NCI-H510A treated with DMSO at 0.1 percent for 48 hours (cell line): ENCODE measurements at places on chromosomes 6 and 20.

DNA sequence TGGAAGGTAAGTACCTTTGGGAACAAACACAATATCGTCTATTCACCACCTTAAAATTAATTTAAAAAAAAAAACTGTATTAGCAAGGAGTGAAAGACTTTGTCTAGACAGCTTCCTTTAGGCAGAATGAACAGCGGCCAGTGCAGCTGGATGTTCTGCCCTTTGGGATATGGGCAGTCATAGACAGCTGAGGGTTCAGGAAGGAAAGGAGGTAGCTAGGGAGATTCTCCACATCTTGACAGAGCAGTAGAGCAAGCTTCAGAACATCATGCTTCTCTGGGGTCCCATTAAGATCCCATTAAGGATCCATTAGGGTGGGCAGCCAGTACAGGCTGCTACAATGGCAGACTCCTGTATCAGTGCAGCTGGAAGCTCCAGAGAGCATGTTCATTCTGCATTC is 46.5 kb upstream of the PLCB4 start:
- DNase-seq: no peak

DNA sequence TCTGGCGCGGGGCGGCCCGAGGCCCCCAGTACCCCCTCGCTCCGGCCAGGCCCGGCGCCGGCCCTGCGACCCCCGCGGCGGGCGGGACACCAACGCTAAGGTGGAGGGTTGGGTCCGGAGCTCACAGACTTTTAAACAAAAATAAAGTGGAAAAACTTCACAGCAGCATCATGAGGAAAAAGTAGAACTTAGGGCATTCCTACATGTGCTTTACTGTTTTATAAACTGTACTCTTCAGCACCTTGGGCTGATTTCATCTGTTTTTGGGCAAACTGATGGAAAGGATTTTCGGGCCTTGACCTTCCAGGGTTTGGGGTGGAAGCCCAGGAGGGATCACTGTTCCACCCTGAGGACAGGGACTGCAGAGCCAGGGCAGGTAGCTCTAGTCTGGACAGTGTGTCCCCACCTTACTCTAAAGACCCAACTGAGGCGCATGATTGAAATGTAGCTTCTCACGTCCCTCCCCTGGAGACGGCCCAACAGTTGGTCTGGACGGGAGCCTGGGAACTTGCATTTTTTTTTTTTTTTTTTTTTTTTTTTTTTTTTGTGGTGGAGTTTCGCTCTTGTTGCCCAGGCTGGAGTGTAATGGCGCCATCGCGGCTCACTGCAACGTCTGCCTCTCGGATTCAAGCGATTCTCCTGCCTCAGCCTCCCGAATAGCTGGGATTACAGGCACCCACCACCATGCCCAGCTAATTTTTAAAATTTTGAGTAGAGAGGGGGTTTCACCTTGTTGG is 740 bp downstream of the NELFCD start:
- peak; percentile 26 for DNase-seq

DNA sequence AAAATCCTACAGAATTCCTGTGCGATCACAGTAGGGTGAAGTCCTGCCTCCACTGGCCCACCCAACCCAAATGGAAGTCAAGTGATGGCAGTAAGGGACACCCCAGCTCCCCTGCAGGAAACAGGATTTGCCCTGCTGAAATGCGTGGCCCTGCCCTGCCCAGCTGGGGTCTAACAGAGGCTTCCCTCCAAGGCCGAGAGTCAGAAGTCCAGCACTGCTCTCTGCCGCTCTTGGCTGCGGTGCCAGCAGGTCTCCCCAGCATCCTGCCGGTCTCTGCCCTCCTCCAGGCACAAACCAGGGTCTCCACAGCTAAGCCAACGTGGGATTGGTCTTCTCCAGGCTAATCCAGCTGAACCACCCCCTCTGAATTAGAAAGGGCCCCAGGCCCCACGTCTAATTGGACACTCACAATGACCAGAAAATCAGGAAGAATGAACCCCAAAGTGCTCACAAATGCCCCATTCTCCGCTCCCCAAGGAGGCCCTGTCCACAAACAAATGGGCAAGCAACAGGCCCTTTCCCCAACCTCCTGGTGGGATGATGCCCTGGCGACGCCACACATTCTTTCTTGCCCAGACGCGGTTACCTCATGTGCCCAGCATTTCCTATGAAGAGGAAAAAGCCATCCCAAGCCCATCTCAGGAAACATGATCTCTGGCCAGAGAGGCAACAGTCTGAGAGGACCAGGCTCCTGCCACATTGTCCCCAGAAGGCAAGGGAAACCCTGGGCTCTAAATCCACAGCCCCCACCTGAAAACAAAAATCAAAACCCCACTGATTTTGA is 117.2 kb downstream of the BANF2 start:
- DNase-seq: no peak

DNA sequence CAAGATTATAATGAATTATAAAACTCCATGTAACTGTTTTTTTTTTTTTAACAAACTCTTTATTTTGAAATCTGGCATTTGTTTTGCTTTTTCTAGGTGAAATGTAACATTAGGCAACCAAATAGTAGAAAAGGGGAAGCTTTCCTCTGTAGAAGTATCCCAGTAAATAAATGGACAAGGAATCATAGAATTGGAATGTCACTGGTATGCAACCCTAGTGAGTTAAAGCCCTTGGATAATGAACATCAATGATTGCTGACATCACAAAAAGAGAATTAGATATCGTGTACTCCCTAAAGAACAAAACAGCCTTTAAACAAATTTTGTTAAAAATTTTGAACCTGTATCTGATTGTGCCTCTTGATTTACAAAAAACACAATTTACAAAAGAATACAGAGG is 93.9 kb upstream of the OGFRL1 start:
- no peak for DNase-seq

- DNase-seq: no peak
These were observed 6.2 kb downstream of the ELMO2 start for GRCh38 chr20:46400253-46400652.

DNA sequence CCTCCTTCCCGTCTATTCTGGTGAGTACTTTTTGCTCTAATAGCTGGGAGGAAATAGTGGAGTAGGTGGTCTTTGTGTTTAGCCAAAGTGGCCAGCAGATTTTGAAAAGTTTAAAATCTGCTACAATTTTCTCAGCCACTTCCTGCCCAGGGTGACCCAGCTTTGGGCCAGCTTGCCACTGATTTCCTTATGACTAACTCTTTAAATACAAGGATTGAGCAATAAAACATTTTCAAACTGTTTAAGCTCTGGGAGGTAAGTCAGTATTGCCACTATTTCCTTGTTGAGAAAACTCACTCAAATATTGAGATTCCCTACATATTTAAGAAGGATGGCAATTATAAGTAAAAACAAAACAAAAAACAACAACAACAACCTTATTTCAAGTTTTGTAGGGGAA is 54.5 kb downstream of the TRMT11 start:
- DNase-seq: no peak

- DNase-seq: no peak
These were observed 4.5 kb downstream of the GPR63 start for GRCh38 chr6:96832780-96833179.

DNA sequence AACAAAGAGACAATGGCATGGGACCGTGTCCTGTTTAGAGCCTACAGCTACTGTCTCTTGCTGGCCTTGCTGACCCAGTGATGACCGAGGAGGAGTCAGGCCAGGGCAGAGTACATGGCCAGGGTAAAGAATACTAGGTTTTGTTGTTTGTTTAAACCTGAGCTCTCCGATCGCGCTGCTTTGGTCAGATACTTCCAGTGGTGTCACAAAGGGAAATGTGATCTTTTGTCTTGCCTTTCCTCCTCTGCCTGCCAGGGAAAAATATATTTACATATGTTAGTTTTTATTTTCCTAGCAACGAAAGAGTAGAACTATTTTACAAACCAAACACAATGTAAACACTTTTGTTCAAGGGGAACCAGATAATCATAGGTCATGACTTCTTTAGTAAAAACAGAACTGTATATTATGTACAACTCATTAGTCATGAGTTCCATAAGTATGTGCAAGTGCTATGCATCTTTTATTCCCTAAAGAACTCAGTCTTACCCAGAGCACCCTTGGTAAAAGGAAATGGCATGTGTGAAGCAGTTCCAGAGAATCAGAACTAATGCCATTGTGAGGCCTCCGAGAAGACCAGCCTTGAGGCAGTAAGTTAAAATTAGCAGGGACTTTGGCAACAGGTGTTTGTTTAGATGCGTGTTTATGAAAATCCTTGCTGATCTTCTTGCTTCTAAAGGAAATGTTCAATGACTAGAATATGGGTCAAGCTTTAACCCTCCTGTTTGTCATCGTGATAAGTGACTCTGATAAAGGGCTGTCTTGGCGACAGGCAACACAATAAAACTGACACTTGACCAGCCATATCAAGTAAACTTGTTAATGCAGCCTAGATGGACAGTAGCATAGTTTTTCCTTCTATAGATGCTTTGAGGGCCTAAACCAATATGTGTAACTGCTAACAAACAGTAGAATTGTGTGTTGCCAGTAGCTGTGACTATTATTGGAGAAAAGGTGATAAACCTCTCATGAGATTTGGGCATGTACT is 204.6 kb downstream of the NKAIN2 start:
- DNase-seq: peak; percentile 65

GRCh38 chr6:53139841-53140413 is 8.7 kb downstream of the GCM1 start:
- no peak for DNase-seq

- DNase-seq: no peak
These were observed 2.9 kb upstream of the ZBTB46 start for GRCh38 chr20:63833776-63834490.

DNA sequence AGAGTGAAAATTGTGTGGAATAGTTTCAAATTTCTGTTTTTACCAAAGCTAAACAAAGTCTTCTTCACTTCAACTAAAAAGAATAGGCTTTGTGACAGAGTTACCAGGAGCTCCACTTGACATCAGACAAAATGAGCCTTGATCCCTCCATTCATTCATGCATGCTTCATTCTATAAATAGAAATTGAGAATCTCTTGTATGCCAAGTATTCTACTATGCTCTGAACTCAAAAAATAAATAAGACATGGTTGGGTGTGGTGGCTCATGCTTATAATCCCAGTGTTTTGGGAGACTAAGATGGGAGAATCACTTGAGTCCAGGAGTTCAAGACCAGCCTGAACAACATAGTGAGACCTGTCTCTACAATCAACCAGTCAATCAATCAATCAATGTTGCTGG is 236.6 kb upstream of the FAM83B start:
- no peak for DNase-seq

GRCh38 chr20:32132911-32133549 is 23.5 kb downstream of the TM9SF4 start:
- DNase-seq: no peak

GRCh38 chr6:134004714-134005113 is 47.7 kb downstream of the SLC2A12 start:
- no peak for DNase-seq

GRCh38 chr6:169115632-169116031 is 138.0 kb downstream of the THBS2 start:
- no peak for DNase-seq

GRCh38 chr20:50140339-50140859 is 13.1 kb downstream of the PEDS1 start:
- DNase-seq: no peak

DNA sequence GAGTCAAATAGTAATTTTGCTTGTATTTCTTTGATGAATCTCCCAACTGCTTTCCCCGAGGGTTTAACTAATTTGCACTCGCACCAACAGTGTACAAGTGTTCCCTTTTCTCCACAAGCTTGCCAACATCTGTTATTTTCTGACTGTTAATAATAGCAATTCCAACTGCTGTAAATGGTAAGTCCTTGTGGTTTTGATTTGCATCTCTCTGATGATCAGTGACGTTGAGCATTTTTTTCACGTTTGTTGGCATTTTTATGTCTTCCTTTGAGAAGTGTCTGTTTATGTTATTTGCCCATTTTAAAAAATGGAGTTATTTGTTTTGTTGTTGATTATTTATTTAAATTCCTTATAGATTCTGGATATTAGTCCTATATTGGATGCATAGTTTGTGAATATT is 399.8 kb upstream of the MAN1A1 start:
- DNase-seq: no peak

DNA sequence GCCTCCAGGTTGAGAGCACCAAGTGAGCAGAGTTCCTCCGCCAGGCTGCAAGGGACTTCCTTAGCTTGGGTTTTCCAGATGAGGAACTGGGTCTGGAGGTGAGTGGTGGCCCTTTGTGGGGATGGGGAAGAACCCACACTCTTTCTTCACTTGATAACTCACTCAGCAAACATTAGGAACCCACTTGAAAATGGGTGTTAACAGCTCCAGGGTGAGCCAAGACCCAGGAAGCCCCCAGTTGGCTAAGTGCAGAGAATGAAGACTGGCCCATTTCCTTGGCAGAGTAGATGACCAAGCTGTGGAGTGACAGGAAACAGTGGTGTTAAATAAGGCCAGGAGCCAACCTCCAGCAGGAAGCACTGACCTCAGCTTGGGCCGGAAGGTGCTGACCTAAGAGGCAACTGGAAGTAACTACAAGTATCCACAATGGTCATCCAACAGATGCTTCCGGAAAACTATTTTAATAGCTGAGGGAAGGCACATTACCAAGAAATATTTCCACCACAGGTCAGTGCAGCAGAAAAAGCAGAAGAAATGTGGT is 22.7 kb downstream of the MRPL14 start:
- no peak for DNase-seq

- DNase-seq: no peak
These were observed 134.5 kb downstream of the PHACTR3 start for GRCh38 chr20:59738851-59739250.

DNA sequence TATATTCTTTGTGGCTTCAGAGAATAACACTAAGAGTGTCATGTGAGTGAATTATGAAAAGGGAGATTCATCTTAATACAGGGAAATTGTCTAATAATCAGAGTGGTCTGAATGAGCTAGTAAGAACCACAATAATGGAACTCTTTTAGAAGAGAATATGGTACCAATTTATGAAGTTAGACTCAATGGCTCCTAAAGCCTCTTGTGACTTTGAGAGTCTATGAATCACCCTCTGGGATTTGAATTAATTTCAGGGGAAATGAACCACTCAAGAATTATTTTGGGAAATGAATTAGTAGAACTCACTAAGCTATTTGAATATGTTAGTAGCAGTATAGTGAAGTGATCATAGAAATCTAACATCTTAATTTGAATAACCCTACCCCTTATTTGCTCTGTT is 14.3 kb downstream of the PCMT1 start:
- no peak for DNase-seq

- DNase-seq: peak; percentile 65
These were observed 9.0 kb downstream of the ATF6B start for GRCh38 chr6:32118782-32119628.
